ENCODE measurements at places on chromosomes 4 and X.

- H3K36me3 ChIP-seq, result no peaks in the 10 kb centered on the region
- peaks cover 70% of the 10 kb centered on the region for H3K27me3 ChIP-seq
- no peak within 1 kb of the TSS for H3K27ac ChIP-seq
- DNase-seq, result peak; percentile 34
- H3K4me3 ChIP-seq, result peak within 1 kb of the TSS; percentile 69
Measured at GRCh38 chr4:54657551-54658251, at the start of gene KIT. KIT (plus strand) TSS chr4:54657957; CDS start chr4:54658015, 58 bp downstream.

DNA sequence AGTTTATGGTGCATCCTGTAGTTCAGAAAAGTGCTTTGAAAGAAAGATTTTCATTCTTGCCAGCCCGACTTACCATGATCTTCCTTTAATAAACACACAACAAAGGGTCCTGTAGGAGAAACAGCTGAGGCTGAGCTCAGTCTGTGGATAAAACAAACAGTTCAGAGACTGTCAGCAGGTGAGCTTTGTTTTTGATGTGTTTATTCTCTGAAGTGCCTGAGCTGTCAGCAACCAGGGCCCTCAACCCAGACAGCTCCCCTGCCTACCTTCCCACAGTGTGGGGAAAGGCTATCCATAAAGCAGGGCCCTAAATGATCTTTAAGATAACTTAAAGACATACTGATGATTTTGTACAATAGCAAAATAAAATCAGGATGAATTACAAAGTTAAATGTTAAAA lies 459.2 kb upstream of the GALNT7 start:
- H3K4me1 ChIP-seq, result no peaks in the 10 kb centered on the region
- H3K27me3 ChIP-seq, result no peaks in the 10 kb centered on the region
- no peak overlapping the region for H3K27ac ChIP-seq
- H3K4me3 ChIP-seq, result no peak overlapping the region
- no peak for DNase-seq

- H3K27ac ChIP-seq, result no peak overlapping the region
- H3K36me3 ChIP-seq, result no peaks in the 10 kb centered on the region
- no peak overlapping the region for H3K4me3 ChIP-seq
- no peaks in the 10 kb centered on the region for H3K4me1 ChIP-seq
- H3K27me3 ChIP-seq, result no peaks in the 10 kb centered on the region
- DNase-seq, result no peak
Measured at GRCh38 chrX:11890836-11891514, 132.9 kb downstream of the MSL3 start.

GRCh38 chr4:123340381-123340701 lies 56.3 kb upstream of the SPRY1 start:
- peaks cover 4% of the 10 kb centered on the region for H3K27me3 ChIP-seq
- DNase-seq, result no peak
- no peaks in the 10 kb centered on the region for H3K4me1 ChIP-seq
- H3K27ac ChIP-seq, result no peak overlapping the region
- no peaks in the 10 kb centered on the region for H3K36me3 ChIP-seq

DNA sequence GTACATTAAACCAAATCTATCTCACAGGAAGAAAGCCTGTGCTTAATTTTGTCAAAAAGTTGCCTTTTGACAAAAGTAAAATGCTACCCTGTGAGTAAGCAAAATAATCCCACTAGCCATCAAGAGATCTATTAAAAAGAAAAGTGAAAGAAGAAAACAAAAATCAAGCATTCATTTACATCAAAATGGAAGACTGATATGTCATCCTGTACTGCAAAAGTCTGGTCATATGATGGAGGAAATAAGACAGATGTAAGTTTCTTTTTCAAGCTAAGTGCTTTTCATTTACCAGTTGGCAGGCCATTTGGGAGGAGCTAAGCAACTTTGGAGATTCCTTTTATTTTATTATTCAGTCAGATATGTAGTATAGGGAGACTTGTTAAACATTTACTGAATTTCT lies 387.4 kb downstream of the SPOCK3 start:
- no peaks in the 10 kb centered on the region for H3K36me3 ChIP-seq
- no peaks in the 10 kb centered on the region for H3K27me3 ChIP-seq
- DNase-seq, result no peak

DNA sequence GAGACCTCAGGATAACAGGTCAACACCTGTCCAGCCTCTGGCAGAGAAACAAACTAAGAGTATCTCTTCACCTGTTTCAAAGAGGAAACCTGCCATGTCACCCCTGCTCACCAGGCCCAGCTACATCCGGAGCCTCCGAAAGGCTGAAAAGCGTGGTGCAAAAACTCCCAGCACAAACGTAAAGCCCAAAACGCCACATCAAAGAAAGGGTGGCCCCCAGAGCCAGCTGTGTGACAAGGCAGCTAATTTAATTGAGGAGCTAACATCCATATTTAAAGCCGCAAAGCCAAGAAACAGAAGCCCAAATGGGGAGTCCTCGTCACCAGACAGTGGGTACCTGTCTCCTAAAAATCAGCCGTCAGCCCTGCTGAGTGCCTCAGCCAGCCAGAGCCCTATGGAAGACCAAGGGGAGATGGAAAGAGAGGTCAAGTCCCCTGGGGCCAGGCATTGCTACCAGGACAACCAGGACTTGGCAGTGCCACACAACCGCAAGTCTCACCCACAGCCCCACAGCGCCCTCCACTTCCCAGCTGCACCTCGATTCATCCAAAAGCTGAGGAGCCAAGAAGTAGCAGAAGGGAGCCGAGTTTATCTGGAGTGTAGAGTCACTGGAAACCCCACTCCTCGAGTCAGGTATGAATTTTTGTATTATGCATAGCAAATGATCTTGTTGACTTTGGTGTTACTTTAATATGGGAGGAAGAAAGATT lies 15.1 kb downstream of the PALLD start:
- no peaks in the 10 kb centered on the region for H3K36me3 ChIP-seq
- peaks cover 8% of the 10 kb centered on the region for H3K27me3 ChIP-seq
- DNase-seq, result peak; percentile 84
- no peak overlapping the region for H3K4me3 ChIP-seq
- peak overlapping the region; percentile 79 for H3K27ac ChIP-seq

- DNase-seq, result no peak
- no peaks in the 10 kb centered on the region for H3K36me3 ChIP-seq
- H3K27me3 ChIP-seq, result no peaks in the 10 kb centered on the region
- H3K4me1 ChIP-seq, result no peaks in the 10 kb centered on the region
- H3K4me3 ChIP-seq, result no peak overlapping the region
Measured at GRCh38 chr4:58600290-58600689, 1490.1 kb upstream of the IGFBP7 start.

Data from activated naive CD4-positive, alpha-beta T cell treated with anti-CD3 and anti-CD28 coated beads, Interleukin-2, amount 10 ng/mL, durations not matched to agents 7 days and 5 days (primary cell).